CD4-positive, alpha-beta T cell treated with Interleukin-4 for 4 hours (primary cell): ENCODE measurements at places on chromosomes 7 and 10.

- no peak for DNase-seq
Measured at GRCh38 chr10:5550621-5551530, 26.1 kb downstream of the CALML3 start.

GRCh38 chr10:5981529-5981928, 4.2 kb upstream of the IL15RA start:
- no peak for DNase-seq

- no peak for DNase-seq
Measured at GRCh38 chr7:99242682-99243081, 30.0 kb upstream of the MYH16 start.

DNA sequence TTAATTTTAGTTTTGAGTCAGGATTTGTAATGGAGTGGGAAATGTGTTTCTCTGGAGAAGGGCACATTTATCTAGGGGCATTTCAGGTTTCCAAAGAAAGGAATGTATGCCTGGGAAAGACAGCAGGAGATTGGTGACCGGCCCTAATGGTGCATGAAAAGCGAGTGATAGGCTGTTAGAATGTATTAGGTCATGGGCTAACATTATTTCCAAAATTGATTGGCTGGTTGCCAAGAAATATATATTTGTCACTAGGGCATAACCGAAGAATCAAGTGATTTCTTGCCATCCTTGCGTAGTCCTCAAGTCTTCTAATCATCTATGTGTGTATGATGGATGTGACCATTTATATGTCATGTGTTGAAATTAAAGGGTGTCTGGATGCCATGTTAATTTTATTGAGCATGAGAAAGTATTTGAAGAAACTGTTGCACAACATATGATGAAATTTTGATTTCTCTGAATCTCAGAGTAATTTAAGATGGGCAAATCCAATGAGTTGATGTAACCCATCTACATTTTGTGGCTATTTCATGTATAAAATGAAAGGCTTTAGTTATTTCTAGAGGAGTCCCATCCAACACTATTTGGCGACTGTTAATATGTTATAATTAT, 248.4 kb downstream of the BMPER start:
- DNase-seq: no peak

GRCh38 chr7:150379441-150380379, 580 bp downstream of the ZNF775 start:
- no peak for DNase-seq

GRCh38 chr7:113922049-113922448, 3.2 kb upstream of the PPP1R3A start:
- no peak for DNase-seq

GRCh38 chr7:120729245-120729644, 128.7 kb downstream of the TSPAN12 start:
- no peak for DNase-seq

DNA sequence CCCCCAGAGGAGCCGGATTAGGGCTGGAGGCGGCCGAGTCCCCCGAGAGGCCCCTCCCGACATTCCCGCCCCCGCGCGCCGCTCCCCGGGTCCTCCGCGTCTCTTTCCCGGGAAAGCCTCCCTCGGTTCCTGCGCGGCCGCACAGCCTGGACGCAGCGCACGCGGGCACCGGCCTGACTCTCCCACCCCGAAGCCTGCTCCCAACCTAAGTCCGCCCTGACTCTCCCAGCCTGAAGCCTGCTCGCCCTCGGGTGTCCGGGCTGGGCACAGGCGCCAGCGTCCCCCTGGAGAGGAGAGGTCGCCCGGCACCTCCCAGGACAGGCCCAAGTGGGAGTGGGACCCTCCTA, 441 bp upstream of the VENTX start:
- DNase-seq: no peak

DNA sequence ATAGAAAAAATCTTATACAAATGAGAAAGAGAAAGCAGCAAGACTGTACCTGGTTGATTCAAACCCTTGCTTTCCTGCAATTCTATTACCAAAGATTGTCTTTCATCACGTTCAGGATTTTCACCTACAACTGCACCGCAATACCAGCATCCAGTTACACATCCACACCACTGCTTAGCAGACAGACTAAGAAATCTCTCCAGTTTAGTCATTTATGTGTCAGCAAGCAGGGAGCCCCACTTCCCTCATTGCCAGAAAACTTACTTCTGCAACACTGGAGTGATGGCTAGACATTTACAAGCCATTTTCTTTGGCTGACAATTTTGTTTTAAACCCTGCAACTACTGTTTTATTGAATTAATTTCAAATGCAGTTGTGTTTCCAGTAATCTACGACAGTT, 359.6 kb upstream of the MEOX2 start:
- no peak for DNase-seq

GRCh38 chr7:47479821-47480575, 101.9 kb downstream of the TNS3 start:
- no peak for DNase-seq

DNA sequence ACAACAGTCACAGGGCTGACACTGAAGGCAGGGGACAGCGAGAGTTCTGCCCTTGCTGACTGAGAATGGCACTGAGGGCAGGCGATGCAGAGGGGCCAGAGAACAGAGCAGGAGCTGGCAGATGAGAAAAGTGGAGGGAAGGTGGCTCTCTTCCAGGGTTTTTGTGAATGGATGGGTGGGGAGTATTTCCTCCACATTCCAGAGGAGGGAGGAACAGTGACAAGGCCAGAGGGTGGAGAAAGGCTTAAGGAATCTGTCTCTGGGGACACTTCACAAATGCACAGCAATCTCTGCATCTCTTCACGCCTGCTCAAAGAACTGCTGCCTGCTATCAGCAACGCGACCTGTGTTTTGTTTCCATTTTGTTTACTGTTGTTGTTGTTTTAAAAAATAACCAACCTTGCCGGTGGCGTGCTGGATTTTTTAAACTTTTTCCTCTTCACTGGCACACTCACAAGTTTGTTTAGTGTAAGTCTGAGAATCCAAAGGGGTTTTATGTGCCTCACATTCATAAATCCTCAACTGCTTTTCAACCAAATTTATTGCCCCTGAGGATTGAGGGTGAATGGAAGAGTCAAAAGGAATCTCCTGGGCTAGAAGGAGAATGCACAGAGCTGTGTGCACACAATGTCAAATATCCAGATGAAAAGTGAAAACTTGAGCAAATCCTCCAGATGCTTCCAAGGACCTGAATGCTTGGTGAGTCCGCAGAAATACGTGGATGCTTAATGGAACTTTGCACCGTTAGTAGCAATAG, 129.3 kb downstream of the GLI3 start:
- no peak for DNase-seq

DNA sequence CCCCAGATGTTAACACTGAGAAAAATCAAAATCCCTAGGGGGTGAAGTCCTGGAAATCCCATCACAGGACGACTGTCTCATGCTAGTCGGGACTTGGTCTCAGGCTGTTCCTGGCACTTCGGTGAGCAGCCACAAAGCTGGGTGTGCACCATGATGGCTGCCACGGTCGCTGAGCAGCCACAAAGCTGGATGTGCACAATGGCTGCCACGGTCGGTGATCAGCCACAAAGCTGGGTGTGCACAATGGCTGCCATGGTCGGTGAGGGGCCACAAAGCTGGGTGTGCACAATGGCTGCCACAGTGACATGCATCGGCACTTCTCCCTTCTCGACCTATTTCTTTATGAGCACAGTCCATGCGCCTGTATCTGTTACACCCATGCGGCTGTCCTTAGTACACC, 505.1 kb downstream of the TCERG1L start:
- DNase-seq: no peak

DNA sequence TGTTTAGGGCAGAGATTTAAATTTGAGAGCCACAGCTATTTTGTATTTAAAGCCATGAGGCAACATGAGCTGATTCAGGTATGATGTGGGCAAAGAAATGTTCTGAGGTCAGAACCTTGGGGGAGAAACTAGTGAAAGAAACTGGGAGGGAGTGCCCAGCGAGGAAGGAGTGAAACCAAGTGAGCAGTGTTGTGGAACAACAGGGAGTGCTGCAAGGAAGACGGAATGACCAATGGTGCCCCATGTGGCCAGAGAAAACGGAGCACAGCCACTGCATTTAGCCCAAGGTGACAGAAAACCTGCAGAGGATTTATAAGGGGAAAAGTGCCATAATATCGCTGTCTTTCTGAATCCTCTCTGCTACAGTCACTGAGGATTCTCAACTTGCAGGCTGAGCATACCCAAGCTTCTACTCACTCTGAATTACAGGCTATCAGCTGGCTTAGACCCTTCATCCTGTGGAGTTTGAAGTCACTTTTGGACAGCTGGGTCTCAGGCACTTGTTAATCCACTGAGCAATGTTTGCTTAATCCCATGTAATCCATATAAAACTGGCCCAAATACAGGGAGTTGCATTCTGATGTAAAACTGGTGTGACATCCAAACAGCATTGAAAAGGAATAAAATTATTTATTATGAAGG, 777.3 kb downstream of the CCSER2 start:
- DNase-seq: no peak

- DNase-seq: no peak
Measured at GRCh38 chr10:110192552-110192951, 14.9 kb upstream of the MXI1 start.
